ENCODE measurements at places on chromosomes 4 and X.

GRCh38 chr4:182770259-182770995 lies 146.8 kb downstream of the DCTD start:
- peaks cover 17% of the 10 kb centered on the region for H3K36me3 ChIP-seq
- no peaks in the 10 kb centered on the region for H3K27me3 ChIP-seq
- no peak for DNase-seq
- H3K4me1 ChIP-seq, result peaks cover 17% of the 10 kb centered on the region
- no peak overlapping the region for H3K4me3 ChIP-seq
- H3K27ac ChIP-seq, result peak overlapping the region; percentile 7

- H3K4me1 ChIP-seq, result peaks cover 4% of the 10 kb centered on the region
- no peaks in the 10 kb centered on the region for H3K27me3 ChIP-seq
- H3K27ac ChIP-seq, result no peak overlapping the region
- H3K36me3 ChIP-seq, result no peaks in the 10 kb centered on the region
- H3K4me3 ChIP-seq, result no peak overlapping the region
Measured at GRCh38 chr4:2981256-2981819, 18.0 kb downstream of the GRK4 start.

GRCh38 chr4:3255611-3256186 lies 6.7 kb downstream of the MSANTD1 start:
- no peaks in the 10 kb centered on the region for H3K27me3 ChIP-seq
- no peaks in the 10 kb centered on the region for H3K4me1 ChIP-seq
- no peak overlapping the region for H3K4me3 ChIP-seq
- DNase-seq, result no peak
- peaks cover 9% of the 10 kb centered on the region for H3K36me3 ChIP-seq
- no peak overlapping the region for H3K27ac ChIP-seq

DNA sequence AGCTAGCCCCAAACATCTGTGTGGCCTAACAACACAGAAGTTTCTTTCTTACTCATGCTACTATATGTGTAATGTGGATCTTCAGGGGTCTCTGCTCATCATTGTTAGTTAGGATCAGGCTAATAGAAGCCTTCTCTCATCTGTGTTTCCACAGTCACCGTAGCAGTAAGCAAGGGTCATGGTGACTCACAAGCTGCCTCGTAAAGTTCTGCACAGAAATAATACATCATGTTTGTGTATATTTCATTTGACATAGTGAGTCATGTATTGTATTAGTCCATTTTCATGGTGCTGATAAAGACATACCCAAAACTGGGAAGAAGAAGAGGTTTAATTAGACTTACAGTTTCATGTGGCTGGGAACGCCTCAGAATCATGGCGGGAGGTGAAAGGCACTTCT lies 38.7 kb downstream of the SLC4A4 start:
- H3K36me3 ChIP-seq, result no peaks in the 10 kb centered on the region
- H3K27ac ChIP-seq, result no peak overlapping the region
- H3K4me1 ChIP-seq, result no peaks in the 10 kb centered on the region
- no peaks in the 10 kb centered on the region for H3K27me3 ChIP-seq
- DNase-seq, result no peak

GRCh38 chr4:155609455-155610059 lies 57.1 kb upstream of the GUCY1A1 start:
- no peak overlapping the region for H3K27ac ChIP-seq
- no peaks in the 10 kb centered on the region for H3K27me3 ChIP-seq
- no peaks in the 10 kb centered on the region for H3K36me3 ChIP-seq
- no peak overlapping the region for H3K4me3 ChIP-seq

DNA sequence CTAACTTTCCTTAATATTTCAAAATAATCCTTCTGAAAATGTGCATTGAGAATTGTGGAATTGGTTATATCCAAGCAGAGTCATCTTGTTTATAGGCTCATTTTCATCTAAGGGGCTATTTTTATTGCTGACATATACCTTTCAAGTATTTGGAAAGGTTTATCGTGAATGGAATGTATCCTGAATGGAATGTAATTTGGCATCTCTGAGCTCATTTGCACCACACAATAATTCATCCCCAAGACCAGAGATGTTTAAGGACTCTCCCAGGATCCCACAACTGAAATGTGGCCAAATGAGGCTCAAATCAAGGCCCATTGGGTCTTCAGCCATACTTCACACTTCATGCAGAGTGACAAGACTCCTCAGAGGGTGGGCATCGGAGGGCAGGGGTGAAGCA lies 7.5 kb upstream of the SETD7 start:
- H3K27me3 ChIP-seq, result peaks cover 1% of the 10 kb centered on the region
- DNase-seq, result no peak
- no peak overlapping the region for H3K27ac ChIP-seq
- H3K4me1 ChIP-seq, result no peaks in the 10 kb centered on the region

GRCh38 chr4:145819853-145820181 lies 118.8 kb downstream of the ZNF827 start:
- H3K27me3 ChIP-seq, result no peaks in the 10 kb centered on the region
- H3K4me1 ChIP-seq, result peaks cover 2% of the 10 kb centered on the region
- no peak for DNase-seq
- no peak overlapping the region for H3K27ac ChIP-seq

- no peak overlapping the region for H3K4me3 ChIP-seq
- DNase-seq, result peak; percentile 87
- no peaks in the 10 kb centered on the region for H3K36me3 ChIP-seq
- no peak overlapping the region for H3K27ac ChIP-seq
- H3K4me1 ChIP-seq, result peaks cover 5% of the 10 kb centered on the region
Measured at GRCh38 chr4:169968999-169969398, 57.2 kb downstream of the MFAP3L start.

DNA sequence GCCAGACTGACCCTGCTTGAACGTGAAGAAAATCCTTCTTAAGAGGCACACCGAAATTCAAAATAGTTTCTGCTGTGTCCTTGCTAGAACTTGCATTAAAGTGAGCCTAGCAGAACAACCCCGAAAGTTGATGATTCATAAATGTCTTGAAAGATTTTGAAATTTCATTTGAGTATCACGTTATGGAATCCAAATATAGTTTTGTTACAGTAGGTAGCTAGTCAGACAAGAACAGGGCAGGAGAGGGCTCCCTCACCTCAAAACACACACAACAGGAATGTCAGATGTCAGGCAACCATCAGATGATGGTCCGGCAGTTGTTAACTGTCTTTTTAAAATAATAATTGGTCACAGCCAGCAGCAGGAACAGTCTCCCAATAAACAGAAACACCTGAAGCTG lies 259.6 kb upstream of the GNPDA2 start:
- no peak overlapping the region for H3K27ac ChIP-seq
- no peaks in the 10 kb centered on the region for H3K4me1 ChIP-seq
- H3K36me3 ChIP-seq, result no peaks in the 10 kb centered on the region
- no peak overlapping the region for H3K4me3 ChIP-seq
- H3K27me3 ChIP-seq, result no peaks in the 10 kb centered on the region
- no peak for DNase-seq

DNA sequence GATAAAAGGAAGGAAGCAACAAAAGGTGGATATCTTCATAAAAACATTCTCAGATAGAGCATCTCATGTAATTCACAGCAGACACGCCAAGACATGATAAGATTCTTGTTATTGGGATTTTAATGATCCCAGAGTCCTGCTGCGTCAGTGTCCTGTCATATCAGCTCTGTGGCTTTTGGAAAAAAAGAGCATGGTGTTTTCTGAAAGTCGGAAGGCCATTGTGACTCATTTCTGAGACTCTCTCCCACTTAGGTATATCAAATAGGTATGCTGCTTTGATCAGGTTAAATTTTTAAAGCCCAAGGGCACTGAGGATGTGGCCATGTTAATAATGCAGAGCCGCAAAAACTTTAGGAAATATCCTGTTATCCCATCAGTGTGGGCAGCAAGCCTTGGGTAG lies 481.0 kb downstream of the KCNIP4 start:
- H3K36me3 ChIP-seq, result no peaks in the 10 kb centered on the region
- H3K27ac ChIP-seq, result no peak overlapping the region
- H3K4me3 ChIP-seq, result no peak overlapping the region
- no peaks in the 10 kb centered on the region for H3K4me1 ChIP-seq

DNA sequence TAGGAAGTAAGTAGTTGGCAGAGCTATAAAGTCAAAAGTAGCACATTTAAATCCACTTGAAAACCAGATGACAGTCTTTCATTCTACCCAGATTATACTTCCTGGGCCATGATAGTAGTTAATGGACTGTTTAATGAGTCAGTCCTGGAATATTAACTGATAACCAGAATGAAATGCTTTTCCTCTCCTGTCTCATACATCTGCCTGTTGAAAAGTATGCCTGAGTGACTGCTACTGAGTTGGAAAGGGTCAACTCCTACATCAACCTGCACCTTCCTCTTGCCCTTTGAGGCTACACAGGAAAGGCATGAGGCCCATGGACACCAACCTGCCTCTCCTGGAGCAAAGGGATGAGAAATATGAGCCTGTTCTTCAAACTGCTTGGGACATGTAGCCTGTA lies 36.0 kb upstream of the COX7B2 start:
- no peak overlapping the region for H3K27ac ChIP-seq
- H3K4me3 ChIP-seq, result no peak overlapping the region
- H3K36me3 ChIP-seq, result no peaks in the 10 kb centered on the region

- no peak for DNase-seq
- H3K27ac ChIP-seq, result no peak overlapping the region
- H3K36me3 ChIP-seq, result no peaks in the 10 kb centered on the region
- H3K4me3 ChIP-seq, result no peak overlapping the region
- no peaks in the 10 kb centered on the region for H3K27me3 ChIP-seq
- no peaks in the 10 kb centered on the region for H3K4me1 ChIP-seq
Measured at GRCh38 chrX:113136836-113137235, 296.2 kb upstream of the AMOT start.

DNA sequence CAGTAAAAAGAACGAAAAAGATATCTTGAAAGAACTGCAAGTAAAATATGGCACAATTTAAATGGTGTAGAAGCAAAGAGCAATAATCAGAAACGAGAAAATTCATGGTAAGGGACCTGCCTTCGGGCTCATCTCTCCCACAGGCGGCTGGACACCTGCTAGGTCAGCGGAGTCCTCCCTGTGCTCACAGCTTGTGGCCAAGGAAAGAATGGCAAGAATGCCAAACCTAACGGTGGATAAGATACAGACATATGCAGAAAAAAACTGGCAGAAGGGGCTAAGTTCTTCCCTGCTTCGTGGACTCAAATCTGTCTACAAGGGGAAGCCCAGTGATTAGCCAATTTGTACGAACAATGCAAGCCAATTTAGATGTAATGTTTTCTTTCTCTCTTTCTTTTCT lies 152.1 kb upstream of the VCX start:
- no peaks in the 10 kb centered on the region for H3K27me3 ChIP-seq
- no peaks in the 10 kb centered on the region for H3K4me1 ChIP-seq
- no peaks in the 10 kb centered on the region for H3K36me3 ChIP-seq
- no peak overlapping the region for H3K27ac ChIP-seq

DNA sequence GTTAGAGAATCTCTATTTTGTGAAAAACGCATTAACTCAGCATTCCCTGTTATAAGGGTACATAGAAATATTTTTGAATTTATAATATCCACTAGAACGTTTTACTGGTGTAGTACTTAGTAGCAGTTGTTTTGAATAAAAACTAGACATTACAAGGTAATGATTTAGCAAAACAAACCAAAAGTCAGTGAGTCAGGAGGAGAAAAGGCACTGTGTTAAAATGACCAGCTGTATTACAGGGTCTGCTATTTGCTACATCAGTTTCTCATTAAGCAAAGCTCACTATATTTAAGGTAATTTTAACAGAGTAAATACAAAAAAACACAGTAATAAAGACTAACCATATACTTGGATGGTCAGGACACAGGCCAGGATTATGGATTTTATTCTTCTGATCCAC lies 152.8 kb downstream of the RASL11B start:
- H3K4me1 ChIP-seq, result no peaks in the 10 kb centered on the region
- no peak overlapping the region for H3K27ac ChIP-seq
- H3K4me3 ChIP-seq, result no peak overlapping the region
- DNase-seq, result no peak

- H3K27me3 ChIP-seq, result no peaks in the 10 kb centered on the region
- H3K4me1 ChIP-seq, result no peaks in the 10 kb centered on the region
- DNase-seq, result no peak
- no peaks in the 10 kb centered on the region for H3K36me3 ChIP-seq
- H3K27ac ChIP-seq, result no peak overlapping the region
Measured at GRCh38 chr4:17884063-17884462, 73.3 kb downstream of the NCAPG start.

GRCh38 chr4:182306792-182307507 lies 63.7 kb downstream of the TENM3 start:
- no peaks in the 10 kb centered on the region for H3K27me3 ChIP-seq
- no peak overlapping the region for H3K27ac ChIP-seq

GRCh38 chr4:53674903-53675302 lies 83.6 kb upstream of the LNX1 start:
- no peaks in the 10 kb centered on the region for H3K36me3 ChIP-seq
- peak; percentile 60 for DNase-seq
- H3K4me3 ChIP-seq, result no peak overlapping the region
- no peaks in the 10 kb centered on the region for H3K27me3 ChIP-seq
- no peak overlapping the region for H3K27ac ChIP-seq

DNA sequence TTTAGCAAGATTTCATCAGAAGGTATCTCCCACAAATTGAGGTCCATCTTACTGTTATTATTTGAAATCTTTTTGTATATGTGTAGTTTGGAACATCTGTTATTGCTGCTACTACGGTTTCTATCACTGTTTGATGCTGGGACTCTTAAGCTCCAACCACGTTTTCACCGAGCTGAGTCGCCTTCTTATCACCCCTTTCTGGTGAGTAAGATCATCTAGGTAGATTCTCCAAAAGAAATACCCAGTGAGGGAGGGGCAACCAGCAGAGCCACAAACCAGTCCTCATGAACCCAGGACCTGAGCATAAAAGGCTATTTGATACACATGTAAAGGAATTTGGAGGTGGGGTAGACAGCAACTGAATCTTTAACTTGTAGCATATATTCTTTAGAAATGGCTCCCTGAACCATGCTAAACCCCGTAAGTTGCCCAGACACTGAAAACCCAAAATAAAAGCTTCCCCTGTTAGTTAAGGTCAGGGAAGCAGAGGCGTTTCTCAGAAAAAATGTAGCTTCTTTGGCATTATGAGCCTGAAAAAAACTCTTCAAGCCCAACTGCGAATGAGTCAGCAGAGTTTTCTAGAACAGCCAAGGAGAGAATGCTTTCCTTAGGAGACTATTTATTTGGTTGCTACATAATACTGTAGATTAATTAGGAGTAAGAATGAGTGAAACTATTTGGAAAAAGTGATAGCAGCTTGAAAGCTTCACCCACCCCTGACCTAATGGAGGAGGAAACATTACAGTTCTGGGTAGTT lies 53.8 kb upstream of the ATXN3L start:
- no peak for DNase-seq
- H3K27ac ChIP-seq, result no peak overlapping the region
- H3K4me3 ChIP-seq, result no peak overlapping the region
- no peaks in the 10 kb centered on the region for H3K4me1 ChIP-seq
